ENCODE measurements at places on chromosomes 1 and 21.
A peak's percentile ranks its signal among the peaks of the same experiment; 100 is the strongest.

- DNase-seq, result no peak
Measured at GRCh38 chr1:57336793-57337192, 87.1 kb downstream of the DAB1 start.

DNA sequence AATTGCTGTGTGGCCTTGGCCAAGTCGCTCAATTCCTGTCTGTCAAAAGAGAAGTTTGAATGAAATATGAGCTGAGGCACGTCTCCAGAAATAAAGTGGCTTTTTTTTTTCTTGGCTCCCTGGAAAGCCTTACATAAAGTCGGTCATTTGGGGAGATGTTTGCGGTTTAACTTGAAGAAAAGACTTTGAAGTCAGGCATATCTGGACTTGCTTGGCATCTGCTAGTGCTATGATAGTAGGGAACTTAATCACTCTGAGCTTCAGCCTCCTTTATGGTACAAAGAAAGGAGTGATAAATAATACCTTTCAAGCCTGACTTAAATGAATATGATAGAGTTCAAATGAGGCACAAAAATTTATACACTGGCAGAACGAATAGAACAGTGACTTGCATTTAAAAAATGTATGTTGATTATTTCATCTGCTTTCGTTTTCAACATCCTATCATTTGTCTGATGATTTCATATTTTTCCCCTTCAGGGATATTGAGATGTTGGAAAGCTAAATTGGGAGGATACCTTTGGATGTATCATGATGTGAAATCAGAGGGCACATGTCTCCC, 60.2 kb downstream of the FASLG start:
- no peak for DNase-seq

GRCh38 chr1:75725861-75726361, 1.4 kb downstream of the ACADM start:
- no peak for DNase-seq

DNA sequence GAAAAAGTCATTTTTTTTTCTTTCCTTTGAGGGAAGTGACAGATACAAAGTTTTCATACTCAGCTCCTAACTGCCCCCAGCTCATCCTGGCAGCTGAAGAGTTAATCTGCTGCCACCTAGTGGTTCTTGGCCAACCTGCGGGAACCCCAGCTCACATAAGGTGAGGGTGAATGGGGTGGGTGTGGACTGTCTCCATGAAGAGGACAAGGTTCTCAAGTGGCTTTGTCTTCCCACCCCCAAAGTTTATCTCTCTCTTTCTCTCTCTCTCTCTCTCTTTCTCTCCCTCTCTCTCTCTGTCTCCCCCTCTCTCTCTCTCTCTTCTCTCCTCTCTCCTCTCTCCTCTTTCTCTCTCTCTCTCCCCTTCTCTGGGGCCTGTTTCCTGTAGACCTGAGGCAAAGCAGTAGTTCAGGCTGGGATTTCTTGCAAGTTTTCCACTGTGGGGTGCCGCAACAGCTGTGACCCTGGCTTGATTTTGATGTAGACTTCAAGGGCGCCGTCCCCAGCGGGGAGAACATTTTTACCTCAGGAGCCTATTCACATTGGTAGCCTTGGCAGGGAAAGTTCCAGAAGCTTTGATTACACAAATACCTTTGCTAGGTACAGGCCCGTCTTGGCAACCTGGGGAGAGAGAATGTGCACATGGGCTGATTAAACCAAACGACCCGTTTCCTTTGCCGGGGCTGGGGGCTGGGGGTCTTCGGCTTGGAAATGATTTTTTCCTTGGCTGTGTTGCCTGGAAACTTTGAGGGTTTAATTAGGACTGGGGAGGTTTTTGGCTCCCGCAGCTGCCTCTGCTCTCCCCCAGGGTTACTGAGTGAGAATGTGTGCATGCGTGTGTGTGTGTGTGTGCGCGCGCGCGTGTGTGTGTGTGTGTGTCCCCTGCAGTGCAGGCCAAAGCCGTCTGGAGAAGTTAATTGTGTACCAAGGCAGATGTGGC, 135.9 kb downstream of the TM2D1 start:
- peak; percentile 41 for DNase-seq

- DNase-seq, result no peak
Measured at GRCh38 chr1:232422898-232423297, 207.0 kb downstream of the SIPA1L2 start.

GRCh38 chr1:36122062-36123030, 2.7 kb downstream of the COL8A2 start:
- DNase-seq, result no peak

GRCh38 chr21:44872649-44873355, 688 bp downstream of the PTTG1IP start:
- no peak for DNase-seq

DNA sequence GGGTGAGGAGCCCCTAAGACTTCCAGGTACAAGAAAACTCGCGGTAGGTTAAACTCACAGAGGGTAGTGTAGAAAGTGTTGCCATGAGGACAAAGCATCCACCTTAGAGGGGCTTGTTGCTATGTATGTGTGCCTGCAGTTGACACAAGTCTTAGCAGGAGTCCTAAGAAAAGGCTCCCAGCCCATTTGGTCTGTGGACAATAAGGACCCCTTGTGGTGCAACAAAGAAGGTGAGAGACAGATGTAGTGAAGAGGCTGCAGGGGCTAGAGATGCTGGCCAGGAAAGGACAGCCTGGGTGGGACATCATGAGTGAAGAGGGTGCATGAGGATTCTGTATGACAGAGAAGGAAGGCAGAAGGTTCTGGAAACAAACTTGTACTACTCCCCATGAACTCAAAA, 36.3 kb upstream of the IL10 start:
- DNase-seq, result no peak

DNA sequence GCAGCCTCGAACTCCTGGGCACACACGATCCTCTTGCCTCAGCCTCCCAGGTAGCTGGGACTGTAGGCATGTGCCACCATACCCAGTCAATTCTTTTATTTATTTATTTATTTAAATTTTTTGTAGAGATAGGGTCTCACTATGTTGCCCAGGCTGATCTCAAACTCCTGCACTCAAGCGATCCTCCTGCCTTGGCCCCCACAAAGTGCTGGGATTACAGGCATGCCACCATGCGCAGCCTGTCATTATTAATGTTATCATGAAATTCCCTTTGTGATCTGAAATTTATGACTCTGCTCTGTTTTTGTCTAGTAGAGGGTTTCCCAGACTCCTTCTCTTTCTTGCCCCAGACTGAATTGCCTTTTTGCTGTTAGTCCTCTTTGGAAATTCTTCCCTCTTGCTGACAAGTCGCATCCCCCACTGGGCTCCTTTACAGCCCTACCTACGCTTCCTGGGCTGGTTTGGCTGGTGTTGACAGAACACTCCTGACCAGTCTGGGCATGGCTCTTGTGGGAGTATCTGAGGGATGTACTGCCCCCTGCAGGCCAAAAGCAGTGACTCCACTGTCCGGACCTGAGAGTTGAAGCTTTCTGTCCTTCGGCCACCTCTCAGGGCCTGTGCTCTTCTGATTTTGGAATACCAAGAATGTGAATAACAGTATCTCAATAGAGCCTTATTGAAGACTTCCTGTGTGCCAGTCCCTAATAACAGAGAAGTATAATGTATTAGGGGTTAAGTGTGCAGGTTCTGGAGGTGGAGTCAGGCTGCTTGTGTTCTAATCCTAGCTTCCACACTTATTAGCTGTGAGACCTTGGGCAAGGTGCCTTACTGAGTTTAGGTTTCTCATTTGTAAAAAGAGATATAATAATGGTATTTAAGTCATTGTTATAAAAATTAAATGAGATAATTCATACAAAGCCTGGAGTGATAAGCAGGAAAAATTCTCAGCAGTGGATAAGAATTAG, 28.2 kb downstream of the TCEANC2 start:
- no peak for DNase-seq

- DNase-seq, result no peak
Measured at GRCh38 chr1:21198929-21199328, 22.2 kb upstream of the EIF4G3 start.

DNA sequence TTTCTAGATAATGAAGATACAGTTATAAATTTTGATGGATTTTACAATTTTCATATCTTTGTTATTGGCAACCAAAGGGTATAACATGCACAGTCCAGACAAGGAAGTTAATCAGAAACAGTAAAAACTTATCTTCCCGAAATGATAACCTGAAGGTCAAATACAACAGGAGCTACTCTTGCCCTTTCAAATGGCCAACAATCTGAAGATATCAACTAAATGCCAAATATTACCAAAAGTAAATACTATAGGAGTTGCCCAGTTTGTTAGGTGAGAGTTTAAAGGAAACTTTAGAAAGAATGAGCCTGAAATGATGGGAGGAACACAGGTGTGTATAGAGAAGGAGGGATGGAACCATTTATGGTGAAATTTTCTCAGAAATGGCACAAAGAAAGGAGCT, 153.2 kb downstream of the RGS7 start:
- no peak for DNase-seq

- DNase-seq, result no peak
Measured at GRCh38 chr1:67540025-67540732, 110.0 kb upstream of the SERBP1 start.

DNA sequence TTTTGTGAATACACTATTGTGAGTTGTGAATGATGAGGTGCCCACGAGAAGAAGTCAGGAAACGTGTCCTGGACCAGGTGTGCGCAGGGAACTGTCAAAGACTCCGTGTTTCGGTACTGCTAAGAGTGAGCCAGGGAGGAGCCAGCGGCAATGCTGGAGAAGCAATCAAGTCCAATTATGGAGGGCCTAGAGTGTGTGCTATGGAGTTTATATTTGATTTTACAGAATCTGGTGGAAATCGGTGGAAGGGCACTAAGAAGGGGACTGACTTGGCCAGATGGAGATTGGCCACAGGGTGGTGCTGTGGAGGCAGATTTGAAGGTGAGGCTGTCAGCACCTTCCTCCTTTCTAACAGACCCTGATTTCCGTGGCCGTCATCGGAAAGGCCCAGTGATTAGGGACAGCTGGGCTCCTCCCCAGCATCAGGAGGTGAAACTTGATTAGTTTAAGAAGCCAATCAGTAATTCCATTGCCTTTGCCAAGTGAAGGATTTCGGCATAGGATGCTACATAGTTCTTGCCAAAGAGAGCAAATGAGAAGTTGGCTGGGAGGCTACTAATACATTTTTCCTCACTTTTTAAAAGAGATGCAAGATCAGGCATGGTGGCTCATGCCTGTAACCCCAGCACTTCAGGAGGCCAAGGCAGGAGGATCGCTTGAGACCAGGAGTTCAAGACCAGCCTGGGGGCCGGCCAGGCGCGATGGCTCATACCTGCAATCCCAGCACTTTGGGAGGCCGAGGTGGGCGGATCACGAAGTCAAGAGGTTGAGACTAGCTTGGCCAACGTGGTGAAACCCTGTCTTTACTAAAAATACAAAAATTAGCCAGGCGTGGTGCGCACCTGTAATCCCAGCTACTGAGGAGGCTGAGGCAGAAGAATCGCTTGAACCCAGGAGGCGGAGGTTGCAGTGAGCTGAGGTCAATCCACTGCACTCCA, 7.0 kb downstream of the PTCH2 start:
- peak; percentile 54 for DNase-seq

DNA sequence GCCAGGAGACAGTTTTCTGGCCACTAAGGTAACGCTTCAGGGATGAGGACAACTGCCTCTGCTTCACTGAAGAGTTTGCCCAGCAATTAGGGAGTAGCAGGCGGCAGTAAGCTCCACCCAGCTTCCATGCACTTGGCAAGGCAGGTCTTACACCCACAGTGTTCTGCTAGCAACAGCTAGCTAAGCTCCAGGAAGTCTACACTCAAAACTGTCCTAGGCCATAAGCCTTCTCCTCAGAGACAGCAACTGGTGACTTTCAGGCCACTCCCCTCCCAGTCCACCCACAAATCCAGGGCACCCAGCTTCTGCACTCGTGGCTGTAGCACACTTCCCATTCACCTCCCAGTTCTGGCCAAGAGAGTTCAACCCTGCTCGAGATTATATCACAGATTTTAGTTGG, 47.3 kb downstream of the KMO start:
- no peak for DNase-seq

GRCh38 chr1:29782846-29783507, 546.7 kb downstream of the PTPRU start:
- no peak for DNase-seq

GRCh38 chr1:171769754-171770153, 11.7 kb upstream of the METTL13 start:
- DNase-seq, result no peak

GRCh38 chr1:65443647-65444046, 23.2 kb downstream of the LEPR start:
- DNase-seq, result no peak

DNA sequence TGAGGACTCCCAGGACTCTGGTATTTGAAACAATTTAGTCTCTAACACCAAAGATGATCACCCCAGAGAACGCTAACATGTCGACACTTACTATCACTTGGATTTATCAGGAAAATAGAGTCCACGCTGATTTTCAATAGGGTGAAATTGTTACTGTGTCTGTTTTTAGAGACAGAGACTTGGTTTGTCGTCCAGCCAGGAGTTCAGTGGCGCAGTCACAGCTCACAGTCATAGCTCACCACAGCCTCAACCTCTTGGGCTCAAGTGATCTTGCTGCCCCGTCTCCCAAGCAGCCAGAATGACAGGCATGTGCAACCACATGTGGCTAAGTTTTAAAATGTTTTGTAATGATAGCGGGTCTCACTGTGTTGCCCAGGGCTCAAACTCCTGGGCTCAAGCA, 5.3 kb downstream of the SSU72 start:
- DNase-seq, result no peak

GRCh38 chr1:196723325-196724185, 51.1 kb upstream of the CFHR3 start:
- DNase-seq, result no peak

GRCh38 chr1:26862781-26863684, at the start of gene SFN:
TSS of gene SFN (plus strand) at chr1:26863149. CDS start at chr1:26863213, 64 bp downstream.
- no peak for DNase-seq

DNA sequence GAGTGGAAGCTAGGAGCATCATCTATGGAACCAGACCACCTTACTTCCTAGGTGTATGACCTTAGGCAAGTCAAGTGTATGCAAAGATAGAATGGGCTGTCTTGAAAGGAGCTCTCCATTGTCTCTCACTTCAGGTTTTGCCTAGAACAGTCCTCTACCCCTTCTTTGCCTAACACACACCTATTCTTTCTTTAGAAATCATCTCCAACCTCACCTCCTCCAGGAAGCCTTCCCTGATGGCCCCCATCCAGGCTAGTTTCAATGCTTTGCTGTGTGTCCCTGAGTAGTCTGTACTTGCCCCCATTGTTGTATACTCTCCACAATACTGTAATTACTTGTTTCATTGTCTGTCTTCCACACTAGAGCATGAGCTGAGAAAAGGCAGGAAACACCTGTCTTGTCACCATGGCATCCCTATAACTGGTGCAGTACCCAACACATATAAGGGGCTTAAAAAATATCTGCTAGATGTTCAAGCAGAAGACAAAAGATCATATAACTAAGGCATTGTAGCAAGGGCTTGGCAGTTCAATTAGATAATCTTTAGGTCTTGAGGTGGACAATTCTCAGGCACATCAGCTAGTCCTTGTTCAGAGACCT, 83.0 kb downstream of the RRAGC start:
- DNase-seq, result no peak

GRCh38 chr1:28421744-28422143, 52.2 kb downstream of the PHACTR4 start:
- no peak for DNase-seq

DNA sequence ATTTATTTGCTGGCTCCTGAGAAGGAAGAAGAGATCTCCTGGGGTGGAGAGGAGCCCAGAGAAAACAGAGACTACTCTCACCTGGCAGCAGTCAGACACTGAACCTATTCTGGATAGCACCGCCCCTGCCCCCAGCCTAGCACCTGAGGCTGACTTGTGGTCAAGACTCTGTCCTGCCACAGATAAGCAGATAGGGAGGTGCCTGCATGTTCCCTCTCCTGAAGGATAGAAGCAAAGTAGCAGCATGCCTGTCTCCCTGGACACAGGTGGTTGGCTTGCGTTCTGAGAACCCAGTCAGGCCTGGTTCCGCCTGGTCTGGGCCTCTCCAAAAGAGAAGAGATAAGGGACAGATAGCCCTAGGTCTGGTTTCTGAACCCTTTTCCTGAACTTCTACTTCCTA, 1.3 kb upstream of the EFNA3 start:
- DNase-seq, result no peak
